ENCODE measurements at places on chromosomes 4 and X.

DNA sequence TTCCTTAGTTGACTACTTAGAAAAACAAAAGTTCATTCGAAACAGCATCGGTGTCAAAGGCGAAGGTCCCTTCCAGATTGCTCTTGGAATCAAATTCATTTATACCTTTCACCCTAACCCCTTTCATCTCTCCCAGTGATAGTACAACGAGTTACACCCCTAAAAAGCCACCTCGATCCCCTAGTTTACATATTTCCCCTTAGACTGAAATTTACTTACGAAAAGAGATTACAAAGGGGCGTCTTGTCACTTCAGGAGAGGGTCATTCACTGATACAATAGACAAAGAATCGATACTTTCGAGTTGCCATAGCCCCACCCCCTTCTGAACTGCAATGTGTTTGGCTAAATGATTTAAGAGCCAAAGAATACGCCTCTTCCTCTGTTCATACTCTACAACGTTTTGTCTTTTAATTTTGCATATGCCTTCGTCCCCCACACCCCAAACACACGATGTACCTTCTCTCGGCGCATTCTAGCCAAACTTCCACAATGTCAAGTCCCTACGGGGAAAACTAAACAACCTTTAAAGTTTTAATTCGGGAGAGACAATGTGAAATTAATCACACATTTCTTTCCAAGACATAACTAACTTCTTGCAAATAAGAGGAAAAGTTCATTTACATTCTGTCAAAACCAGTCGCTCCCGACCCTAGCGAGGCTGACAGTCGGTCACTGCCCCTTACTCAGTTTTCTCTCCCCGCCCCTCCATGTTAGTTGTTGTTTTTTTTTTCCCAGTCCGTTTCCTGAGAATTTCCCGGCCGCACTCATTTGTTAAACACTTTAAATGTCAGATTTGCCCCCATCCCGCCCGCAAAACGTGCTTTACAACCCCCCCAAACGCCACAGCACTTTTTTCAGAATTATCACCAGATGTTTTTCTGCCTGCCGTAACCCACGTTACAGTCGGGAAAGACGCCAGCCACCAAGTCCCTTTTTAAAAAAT is 88.6 kb downstream of the HPRT1 start:
- H3K4me3 ChIP-seq: peak overlapping the region; percentile 69
- no peak for DNase-seq
- peaks cover 11% of the 10 kb centered on the region for H3K27me3 ChIP-seq
- H3K36me3 ChIP-seq: peaks cover 3% of the 10 kb centered on the region

GRCh38 chr4:3765271-3766035 is 732 bp upstream of the ADRA2C start:
- H3K27ac ChIP-seq: no peak overlapping the region
- H3K4me3 ChIP-seq: peak overlapping the region; percentile 58
- H3K27me3 ChIP-seq: peaks cover 63% of the 10 kb centered on the region
- H3K36me3 ChIP-seq: no peaks in the 10 kb centered on the region

DNA sequence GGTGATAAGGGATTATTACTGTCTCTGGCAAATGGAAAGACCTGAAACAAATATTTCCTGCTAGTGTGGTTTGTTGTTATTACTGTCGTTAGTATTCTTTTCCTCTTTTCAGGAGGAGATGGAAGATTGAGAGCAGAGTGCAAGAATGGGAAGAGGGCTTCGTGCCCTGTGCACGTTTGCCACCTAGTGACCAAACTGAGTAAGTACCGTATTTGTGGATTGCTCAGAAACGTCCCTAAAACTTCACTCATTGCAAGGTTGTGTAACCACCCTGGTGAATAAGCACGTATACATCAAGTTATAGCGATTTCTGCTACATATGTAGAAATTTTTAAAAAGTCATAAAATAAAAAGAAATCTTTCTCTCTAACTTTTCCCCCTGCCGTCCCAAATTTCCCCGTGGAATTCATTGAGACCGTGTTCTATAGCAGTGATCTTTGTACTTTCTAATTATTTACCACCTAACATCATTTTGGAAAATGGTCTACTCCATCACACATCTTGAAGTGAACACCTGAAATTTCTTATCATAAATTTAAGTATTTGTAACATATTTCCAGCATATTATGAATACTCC is 24.3 kb downstream of the LINC00632 start:
- H3K27me3 ChIP-seq: no peaks in the 10 kb centered on the region
- DNase-seq: no peak
- H3K4me1 ChIP-seq: no peaks in the 10 kb centered on the region

DNA sequence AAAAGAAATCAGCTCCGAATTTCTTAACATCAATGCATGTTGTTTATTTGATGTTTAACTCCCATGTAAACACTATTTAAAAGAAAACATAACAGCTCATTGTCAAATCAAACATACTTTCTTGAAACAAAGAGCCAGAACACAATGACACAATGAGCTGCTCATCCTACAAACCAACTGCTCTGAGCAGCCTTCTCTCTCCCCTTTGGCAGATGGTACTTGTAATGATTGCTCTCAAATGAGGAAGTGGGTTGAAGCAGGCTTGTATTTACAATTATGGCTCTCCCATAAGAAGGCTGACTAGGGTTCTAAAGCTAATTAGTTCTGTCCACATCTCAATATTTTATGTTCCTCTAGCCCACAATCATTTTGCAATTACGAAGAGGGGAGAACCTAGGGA is 637.8 kb upstream of the ADGRL3 start:
- no peaks in the 10 kb centered on the region for H3K27me3 ChIP-seq
- H3K27ac ChIP-seq: no peak overlapping the region
- H3K4me3 ChIP-seq: no peak overlapping the region
- no peaks in the 10 kb centered on the region for H3K36me3 ChIP-seq
- no peak for DNase-seq
- H3K4me1 ChIP-seq: no peaks in the 10 kb centered on the region

DNA sequence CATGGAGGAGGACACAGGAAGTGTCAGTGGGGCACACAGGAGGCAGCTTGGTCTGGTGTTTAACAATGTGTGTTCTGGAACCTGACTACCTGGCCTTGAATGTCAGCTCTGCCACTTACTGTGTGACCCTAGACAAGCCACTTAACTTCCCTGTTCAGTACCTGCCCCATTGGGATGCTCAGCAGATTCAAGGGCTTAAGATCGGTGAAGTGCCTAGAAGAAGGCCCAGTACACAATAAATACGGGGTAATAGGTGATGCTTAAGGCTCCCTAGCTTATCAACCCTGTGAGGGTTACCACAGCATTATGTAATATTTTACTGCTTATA is 1.6 kb upstream of the CHIC2 start:
- no peaks in the 10 kb centered on the region for H3K27me3 ChIP-seq
- H3K4me1 ChIP-seq: peaks cover 32% of the 10 kb centered on the region
- no peaks in the 10 kb centered on the region for H3K36me3 ChIP-seq

DNA sequence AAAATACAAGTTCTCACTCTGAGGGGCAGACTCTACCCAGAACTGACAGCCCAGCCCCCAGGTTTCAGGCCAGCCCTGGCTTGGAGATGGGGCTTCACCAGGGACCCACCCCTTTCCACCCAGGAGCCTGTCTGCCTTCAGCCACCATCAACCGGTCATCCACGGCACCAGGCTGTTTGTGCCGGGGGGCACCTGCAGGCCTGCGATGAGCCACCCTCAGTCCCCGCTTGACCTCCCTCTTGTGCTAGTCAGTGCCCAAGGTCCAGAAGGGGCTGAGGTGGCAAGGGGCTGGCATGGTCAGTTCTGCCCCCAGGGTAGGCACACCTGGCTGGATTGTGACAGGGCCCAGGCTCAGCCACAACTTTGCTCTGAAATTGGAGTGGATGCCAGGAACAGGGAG is 82.1 kb downstream of the ADRA2C start:
- H3K27ac ChIP-seq: no peak overlapping the region
- H3K4me1 ChIP-seq: no peaks in the 10 kb centered on the region
- no peak overlapping the region for H3K4me3 ChIP-seq
- H3K27me3 ChIP-seq: peaks cover 57% of the 10 kb centered on the region
- H3K36me3 ChIP-seq: no peaks in the 10 kb centered on the region

Data from mesothelial cell of epicardium (in vitro differentiated cells).